T follicular helper cell (primary cell): ENCODE measurements at places on chromosomes 3 and 15.
A peak's percentile ranks its signal among the peaks of the same experiment; 100 is the strongest.

GRCh38 chr3:78257951-78258530, 1218.1 kb downstream of the ROBO2 start:
- no peak for DNase-seq

- DNase-seq: no peak
Measured at GRCh38 chr15:33005582-33005981, 188.9 kb downstream of the FMN1 start.

GRCh38 chr3:159069091-159069490, 267.2 kb downstream of the MFSD1 start:
- no peak for DNase-seq

- no peak for DNase-seq
Measured at GRCh38 chr3:117692416-117692995, 982.9 kb downstream of the TUSC7 start.

- no peak for DNase-seq
Measured at GRCh38 chr3:114660124-114660523, 366.3 kb downstream of the TIGIT start.

GRCh38 chr15:90845201-90845949, 23.0 kb upstream of the FURIN start:
- DNase-seq: no peak

- no peak for DNase-seq
Measured at GRCh38 chr3:128950223-128950938, 43.5 kb downstream of the CFAP92 start.

DNA sequence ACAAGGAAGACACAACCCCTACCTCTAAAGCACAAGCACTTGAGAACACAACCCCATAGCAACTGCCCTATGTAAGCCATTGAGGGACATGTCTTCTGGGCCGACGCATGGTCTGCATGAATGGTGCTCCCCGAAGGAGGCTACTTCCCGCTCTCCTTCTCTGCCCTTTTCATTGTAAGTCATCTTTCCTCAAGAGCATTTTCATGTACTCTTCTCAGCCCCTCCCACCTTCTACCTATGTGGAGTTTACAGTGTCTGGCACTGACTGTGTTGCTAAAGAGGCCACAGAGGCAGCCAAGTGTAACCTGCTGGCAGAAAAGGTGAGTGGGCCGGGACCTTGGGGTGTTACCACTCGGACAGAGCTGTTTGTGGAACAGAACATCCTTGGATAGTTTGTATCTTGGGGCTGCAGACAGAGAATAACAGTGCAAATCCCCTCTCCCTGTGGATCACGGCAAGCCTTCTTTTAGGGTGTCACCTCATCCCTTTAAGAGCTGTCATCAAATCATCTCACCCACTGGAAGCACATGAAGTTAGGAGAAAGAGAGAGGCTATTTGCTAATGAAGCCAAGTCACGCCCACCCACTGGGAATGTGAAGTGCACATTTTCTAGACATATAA, 5.6 kb downstream of the AHSG start:
- no peak for DNase-seq

DNA sequence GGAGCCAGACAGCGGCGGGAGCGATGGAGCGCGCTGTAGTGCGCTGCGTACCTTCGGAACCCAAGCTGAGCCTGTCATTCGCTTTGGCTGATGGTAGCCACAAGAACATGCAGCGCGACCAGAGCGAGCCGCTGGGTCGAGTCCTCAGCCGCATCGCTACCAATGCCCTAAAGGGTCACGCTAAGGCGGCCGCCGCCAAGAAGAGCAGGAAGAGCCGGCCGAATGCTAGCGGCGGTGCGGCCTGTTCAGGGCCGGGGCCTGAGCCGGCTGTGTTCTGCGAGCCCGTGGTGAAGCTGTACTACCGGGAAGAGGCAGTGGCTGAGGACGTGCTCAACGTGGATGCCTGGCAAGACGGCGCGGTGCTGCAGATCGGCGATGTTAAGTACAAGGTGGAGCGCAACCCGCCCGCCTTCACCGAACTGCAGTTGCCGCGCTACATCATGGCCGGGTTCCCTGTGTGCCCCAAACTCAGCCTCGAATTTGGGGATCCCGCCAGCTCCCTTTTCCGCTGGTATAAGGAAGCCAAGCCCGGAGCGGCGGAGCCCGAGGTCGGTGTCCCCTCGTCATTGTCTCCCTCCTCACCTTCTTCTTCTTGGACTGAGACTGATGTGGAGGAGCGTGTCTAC, 498 bp downstream of the PDE12 start:
- peak; percentile 7 for DNase-seq

GRCh38 chr3:129470861-129471260, 30.8 kb downstream of the IFT122 start:
- DNase-seq: no peak

DNA sequence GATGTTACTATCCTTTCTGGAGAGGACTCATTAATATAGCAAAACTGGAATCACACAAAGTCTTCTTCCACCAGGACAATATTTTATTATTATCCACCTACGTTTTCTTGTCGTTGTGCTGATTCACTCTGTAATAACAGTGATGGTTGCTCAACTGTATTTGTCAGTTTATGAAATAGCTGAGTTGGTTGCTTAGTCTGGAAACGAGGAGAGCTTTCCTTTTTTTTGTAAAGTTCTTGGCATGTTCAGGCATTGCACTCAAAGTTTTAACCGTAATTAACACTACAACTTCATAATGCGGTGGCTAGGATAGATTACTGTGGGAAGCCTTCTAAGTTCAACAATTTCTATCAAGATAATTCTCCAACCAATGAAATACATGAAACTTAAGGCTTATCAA, 131.2 kb downstream of the RAP2B start:
- no peak for DNase-seq

DNA sequence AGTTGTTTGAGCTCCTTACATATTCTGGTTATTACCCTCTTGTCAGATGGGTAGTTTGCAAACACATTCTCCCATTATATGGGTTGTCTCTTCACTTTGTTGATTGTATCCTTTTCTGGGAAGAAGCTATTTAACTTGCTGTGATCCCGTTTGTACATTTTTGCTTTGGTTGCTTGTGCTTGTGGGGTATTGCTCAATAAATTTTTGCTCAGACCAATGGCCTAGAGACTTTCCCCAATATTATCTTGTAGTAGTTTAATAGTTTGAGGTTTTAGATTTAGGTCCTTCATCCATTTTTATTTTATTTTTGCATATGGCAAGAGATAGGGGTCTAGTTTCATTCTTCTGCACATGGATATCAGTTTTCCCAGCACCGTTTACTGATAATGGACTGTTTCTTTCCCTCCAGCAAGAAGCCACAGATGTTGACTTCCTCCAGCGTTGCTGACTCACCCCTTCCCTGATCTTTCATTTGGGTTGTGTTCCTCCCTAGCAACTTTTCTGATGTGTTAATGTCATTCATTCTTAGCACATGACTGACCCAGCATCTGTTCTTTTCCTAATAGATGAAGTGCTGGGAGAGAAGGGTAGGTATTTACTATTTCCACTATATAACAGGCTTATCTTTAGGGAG, 166.7 kb upstream of the SGO1 start:
- DNase-seq: no peak

- peak; percentile 13 for DNase-seq
Measured at GRCh38 chr3:48151058-48151806, 37.0 kb downstream of the CDC25A start.

GRCh38 chr3:149224736-149225594, 3.3 kb upstream of the CP start:
- no peak for DNase-seq

DNA sequence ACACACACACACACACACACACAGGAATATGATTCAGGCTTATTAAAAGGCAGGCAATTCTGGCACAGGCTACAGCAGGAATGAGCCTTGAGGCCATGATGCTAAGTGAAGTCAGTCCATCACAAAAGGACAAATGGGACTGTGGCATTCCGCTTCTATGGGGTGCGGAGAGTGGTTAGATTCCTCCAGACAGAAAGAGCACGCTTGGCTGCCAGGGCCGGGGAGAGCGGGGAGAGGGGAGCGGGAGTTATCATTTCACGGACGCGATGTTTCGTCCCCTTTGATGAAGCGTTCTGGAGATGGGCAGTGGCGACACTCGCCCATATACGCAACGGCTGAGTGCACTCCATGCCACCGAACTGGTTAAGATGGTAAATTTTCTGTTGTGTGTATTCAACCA, 58.5 kb upstream of the FAM174B start:
- no peak for DNase-seq

DNA sequence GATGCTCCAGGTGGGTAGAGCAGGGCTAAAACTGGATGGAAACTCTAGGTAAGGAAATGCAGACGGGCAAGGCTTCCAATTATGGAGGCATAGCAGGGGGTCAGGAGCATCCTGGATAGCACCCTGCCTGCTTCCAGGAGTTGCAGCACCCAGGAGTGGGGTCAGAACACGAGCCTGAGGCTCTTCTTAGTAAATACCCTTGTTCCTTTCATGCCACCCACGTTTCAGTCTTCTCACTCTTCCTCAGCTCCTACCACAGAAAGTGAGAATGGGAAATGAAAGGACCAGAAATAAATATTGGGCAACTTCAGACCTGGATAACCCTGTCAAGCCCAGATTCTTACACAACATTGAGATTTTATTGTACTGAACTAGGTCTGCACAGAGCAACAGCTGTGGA, 16.4 kb downstream of the CCR1 start:
- no peak for DNase-seq

DNA sequence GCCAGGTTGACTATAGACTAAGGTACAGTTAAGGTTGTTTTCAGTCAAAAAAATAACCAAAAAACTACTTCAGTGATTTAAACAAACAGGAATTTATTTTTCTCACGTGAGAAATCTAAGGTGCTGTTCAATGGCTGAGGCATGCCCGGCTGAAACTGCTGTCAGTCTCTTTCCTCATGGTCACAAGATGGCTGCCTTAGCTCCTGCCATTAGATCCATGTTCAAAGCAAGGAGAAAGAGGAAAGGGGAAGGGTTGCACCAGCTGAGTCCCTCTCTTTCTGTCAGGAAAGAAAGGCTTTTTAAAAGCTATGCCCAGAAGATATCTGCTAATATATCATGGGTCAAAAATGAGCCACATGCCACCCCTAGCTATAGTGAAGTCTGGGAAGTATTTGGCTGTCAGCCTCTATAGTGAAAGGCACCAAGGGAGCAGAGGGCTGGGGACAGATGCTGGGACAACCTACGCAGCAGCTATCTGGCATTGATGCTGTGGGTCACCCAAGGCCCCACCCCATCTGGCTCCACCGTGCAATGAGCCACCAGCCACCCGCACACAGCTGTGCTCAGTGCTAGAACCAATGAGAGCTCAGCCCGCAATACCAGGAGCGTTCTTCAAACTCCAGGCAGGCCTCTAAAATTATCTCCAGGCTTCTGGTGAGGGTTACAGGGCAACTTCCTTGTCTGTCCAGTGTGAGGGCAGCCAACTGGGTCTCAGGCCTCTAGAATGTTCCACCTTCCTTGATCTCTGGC, 64.7 kb upstream of the GATA2 start:
- no peak for DNase-seq

GRCh38 chr15:44125879-44126278, 69.2 kb downstream of the FRMD5 start:
- DNase-seq: no peak

DNA sequence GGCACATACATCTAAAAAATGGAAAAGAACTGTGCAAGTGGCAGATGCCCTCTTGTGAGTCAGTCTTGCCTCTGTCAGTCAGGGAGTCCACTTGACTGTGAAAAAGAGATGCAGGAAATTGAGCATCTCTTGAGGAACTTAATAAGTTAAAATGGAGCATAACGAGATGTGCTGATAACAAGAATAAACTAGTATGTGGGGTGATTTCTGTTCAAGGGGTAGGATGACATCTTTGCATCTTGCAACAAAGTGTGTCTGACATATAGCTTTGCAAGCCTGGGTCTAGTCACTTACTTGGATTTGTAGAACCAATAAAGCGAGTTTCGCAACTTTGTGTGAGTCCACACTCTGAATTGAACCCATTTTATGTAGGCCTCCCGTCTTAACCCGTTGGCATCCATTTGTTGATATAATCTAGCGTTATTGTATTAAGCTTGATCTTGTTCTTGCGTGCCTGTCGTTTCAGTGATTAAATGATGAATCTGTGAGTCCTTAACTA, 2.2 kb downstream of the USP3 start:
- no peak for DNase-seq

DNA sequence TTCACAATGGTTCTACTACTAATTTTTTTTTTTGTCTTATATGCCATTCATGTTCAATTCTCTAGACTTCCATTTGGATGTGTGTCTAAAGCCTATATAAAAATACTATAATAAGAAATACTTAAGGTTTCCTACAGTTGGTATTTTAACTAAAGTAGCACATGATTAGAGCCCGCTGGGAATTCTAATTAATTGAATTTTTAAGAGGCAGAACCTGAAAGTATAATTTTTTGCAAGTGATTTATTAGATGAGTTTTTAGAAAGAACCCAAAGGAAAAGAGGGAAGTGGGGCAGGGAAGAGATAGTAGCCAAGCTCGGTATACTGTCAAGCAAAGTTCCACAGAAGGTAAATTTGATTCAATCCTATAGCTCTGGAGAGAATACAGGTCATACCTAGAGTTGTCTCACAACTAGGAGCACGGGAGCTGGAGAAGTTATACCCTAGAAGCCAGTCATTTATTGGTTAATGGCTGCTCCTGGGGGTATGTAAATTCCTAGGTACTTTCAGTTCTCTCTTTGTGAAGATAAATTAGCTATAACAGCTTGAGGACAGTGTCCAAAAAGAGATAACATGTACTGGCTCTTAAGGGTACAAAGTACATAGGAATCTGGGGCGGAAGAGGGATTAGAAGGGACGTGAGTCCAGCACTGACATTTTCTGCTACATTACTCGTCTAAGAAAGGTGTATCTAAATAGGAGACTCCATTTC, 225.6 kb downstream of the CNTN6 start:
- no peak for DNase-seq
